Left cardiac atrium (tissue), 4 donors: ENCODE measurements at places on chromosomes 2 and 18. TPM values are rescaled to one million over a fixed set of nuclear protein-coding genes. Genes with fewer than 3 reads are reported as not detected.

Gene COL4A3
- total RNA-seq, result 13.0 TPM

Gene TMEM247
- not detected for total RNA-seq

Gene MAB21L4
- total RNA-seq, result not detected

Gene MSTN
- total RNA-seq, result 0.12 TPM

GRCh38 chr2:108571286-108571685 lies 37.0 kb downstream of the LIMS1 start:
- DNase-seq, result no peak

DNA sequence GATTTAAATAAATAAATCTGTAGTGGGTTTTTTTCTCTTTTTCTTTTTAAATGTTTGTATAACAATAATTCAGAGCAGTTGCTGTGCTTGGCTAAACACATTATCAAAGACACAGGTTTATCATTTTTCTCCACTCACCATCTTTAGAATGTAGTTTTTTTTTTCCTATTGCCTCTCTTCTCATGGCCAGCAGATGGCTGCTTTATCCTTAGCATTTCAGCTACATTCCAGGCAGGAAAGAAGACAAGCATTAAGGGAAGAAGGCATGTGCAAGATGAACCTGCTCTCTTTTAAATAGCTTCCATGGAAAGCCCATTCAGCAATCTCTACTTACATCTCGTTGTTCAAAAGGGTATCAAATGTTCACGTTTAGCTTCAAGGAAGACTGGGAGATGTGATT lies 42.6 kb downstream of the ARHGAP15 start:
- no peak for DNase-seq
